Activated CD4-positive, alpha-beta T cell treated with anti-CD3 and anti-CD28 coated beads, Interleukin-2, Interleukin-6, amounts not matched to agents 100 ng/mL and 50 ng/mL, durations not matched to agents 16 hours and 8 hours (primary cell): ENCODE measurements at places on chromosomes 3 and 15.

DNA sequence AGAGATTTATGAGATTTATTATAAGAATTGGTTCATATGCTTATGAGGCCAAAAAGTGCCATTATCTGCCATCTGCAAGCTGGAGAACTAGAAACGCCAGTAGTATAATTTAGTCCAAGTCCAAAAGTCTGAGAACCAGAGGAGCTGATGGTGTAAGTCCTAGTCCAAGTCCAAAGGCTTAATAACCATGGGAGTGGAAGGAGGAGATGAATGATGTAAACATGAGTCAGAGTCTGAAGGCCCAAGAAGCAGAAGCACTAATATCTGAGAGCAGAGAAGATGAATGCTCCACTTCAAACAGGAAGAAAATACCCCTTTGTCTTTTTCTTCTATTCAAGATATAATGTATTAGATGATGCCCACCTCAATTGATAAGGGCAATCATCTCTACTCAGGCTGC is 185.7 kb downstream of the CGGBP1 start:
- no peak for DNase-seq

- no peak for DNase-seq
Measured at GRCh38 chr3:115397433-115397832, 225.9 kb upstream of the GAP43 start.

DNA sequence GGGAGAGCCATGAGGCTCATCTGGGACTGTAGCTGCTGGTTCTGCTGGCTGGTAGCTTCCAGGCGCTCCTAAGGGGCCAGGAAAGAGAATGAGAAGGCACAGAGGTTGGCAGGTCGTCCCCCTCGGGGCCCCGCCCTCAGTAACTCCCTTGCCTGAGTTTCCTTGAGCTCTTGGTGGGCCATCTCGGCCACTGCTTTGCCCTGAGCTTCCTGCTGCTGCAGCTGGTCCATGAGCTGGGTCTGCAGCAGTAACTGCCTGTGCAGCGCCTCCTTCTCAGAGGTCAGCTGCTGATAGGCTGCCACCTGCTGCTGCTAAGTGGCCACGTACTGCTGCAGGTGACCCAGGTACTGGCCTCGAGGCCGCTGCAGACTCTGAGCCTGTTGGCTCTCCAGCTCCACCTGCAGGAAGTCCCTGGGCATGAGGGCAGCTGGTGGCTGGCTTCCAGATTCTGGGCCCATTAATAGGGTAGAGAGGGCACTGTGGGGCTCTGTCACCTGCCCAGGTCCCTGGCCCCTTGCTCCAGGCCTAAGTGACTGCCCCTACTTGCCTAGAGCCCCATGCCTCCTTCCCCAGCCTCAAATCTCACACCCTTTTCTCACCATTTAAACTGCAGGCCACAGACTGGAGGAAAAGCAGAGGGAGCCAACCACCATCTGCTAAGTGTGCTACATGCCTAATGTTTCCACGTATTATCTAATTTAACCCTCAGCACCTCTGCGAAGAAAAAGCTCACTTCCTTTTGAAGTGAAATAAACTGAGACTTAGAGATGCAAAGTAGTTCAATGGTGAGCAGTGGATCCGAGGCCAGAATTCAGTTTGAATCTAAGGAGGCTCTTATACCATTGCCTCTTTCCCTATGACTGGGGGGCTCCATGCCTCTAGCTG is 10.8 kb upstream of the VPS33B start:
- DNase-seq: peak; percentile 68

DNA sequence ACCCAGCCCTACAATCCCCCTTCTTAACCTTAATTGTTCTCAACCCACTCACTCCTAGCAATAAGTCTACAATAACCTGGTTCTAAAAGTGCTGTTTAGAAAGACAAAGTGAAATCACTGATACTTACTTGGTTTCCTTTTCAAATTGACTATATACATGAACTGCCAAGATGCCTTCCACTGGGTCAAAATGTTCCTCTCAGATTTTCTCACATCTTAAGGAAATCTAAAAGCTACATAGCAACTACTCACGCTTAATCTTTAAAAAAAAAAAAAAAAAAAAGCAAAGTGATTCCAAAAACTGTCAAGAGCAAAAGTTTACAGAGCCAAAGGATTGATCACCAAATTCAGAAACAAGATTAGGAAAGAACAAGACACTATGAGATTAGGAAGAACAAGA is 68.7 kb upstream of the MAP4 start:
- peak; percentile 42 for DNase-seq

DNA sequence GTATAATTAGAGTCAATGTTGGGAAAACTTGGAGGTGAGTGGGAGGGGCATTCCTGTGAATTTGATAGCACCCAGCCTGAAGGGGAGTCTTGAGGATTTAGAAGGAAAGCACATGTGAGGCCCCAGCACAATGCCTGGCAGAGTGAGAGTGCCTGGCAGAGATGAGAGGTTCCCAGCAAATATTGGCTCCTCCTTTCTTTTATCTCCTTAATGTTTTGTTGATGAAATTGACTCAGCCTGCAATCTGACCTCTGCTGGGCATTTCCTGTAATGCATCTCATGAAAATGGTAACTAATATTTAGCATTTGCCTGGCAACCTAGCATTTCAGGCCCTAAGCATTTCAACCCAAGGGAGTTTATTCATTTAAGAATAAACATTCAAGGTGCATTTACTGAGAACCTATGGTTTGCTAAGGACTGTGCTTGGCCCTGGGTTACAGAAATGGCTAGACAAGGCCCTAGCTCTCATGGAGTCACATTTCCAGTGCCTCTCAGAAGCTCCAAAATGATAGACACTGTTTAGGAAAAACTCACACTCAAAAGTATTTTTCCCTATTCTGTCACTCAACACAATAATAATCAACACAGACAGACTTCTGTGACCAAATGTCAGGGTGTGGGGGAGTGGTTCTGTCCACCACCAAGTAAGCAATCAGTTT is 19.0 kb downstream of the PDHB start:
- peak; percentile 67 for DNase-seq

DNA sequence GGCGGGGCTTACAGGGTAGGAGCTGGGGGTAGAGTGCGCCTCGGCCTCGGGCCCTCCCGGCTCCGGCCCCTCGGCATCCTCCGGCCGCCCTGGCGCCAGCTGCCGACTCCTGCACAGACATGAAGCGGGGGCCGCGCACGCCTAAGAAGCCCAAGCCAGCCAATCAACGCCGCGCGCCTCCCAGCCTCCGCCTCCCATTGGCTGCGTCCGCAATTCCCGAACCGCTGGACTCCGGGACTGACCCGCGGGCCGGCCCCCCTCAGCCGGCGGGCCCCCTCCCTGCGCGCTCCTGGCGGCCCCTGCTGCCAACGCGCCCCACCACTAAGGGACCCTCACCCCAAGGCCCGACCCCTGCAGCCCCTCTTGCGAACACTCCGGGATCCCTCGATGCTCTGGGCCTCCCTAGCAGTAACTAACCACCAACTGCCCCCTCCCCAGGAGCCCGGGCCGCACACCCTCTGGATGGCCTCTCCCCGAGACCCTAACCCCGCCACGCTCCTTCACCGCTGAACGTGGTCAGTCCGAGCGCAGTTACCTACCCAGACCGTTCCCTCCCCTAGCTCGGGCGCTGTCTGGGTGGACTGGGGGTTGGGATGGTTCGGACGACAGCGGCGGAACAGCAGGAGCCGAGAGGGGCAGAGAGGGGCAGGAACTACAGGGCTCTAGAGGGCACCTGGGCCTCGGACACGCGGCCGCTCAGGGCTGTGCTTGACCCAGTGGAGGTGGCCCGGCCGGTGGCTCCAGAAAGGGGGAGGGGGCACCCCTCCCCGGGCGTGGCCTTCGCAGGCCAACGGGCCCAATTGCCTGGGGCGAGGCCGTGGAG is 5.0 kb downstream of the GATA2 start:
- DNase-seq: peak; percentile 45

GRCh38 chr15:98923171-98923570 is 84.4 kb downstream of the PGPEP1L start:
- DNase-seq: no peak

- no peak for DNase-seq
Measured at GRCh38 chr3:124529826-124530571, 200.3 kb upstream of the UMPS start.

- DNase-seq: no peak
Measured at GRCh38 chr3:158509891-158510290, 61.1 kb upstream of the MLF1 start.

GRCh38 chr3:180183346-180183745 is 146.6 kb upstream of the PEX5L start:
- no peak for DNase-seq

- no peak for DNase-seq
Measured at GRCh38 chr3:55622733-55623132, 135.6 kb upstream of the WNT5A start.

GRCh38 chr3:77935418-77935817 is 895.5 kb downstream of the ROBO2 start:
- DNase-seq: no peak

GRCh38 chr3:43054754-43055153 is 51.1 kb downstream of the POMGNT2 start:
- DNase-seq: no peak

- DNase-seq: no peak
Measured at GRCh38 chr3:127729556-127730056, 56.9 kb downstream of the ABTB1 start.

- DNase-seq: peak; percentile 92
Measured at GRCh38 chr15:94230883-94231722, at the start of gene MCTP2. Gene MCTP2, plus strand, starts transcription at chr15:94231561. Its CDS starts 66,705 bp downstream, at chr15:94298266.

DNA sequence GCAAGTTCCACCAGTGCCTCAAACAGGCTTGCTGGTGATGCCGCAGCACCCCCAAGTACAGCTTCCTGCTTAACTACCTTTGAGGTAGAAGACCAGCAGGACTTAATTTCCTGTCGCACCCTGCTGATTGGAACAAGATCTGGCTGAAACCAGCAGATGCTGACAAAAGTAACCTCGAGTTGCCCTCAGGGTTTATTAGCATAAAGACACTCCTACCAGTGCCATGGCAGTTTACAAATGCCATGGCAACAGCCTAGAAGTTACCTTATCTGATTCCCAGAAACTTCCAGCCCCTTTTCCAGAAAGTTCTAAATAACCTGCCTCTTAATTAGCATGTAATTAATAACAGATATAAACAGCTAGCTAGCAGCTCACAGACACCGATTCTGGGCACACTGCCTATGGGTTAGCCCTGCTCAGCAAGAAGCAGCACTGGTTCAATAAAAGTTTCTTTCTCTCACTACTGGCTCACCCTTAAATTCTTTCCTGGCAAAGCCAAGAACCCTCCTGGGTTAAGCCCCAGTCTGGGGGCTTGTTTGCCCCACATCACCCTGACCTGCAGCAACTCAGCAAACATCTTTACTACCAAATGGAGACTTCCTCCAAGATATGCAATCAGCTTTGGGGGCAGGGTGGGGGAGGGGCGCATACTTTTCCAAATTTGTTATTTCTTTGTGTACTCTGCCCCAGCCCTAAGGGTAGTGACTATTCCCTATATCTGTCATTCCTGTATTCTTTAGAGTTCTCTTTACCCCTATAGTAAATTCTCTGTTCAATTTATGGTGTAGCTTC is 54.2 kb downstream of the MAP4 start:
- peak; percentile 27 for DNase-seq

GRCh38 chr3:77514766-77515165 is 474.9 kb downstream of the ROBO2 start:
- no peak for DNase-seq

DNA sequence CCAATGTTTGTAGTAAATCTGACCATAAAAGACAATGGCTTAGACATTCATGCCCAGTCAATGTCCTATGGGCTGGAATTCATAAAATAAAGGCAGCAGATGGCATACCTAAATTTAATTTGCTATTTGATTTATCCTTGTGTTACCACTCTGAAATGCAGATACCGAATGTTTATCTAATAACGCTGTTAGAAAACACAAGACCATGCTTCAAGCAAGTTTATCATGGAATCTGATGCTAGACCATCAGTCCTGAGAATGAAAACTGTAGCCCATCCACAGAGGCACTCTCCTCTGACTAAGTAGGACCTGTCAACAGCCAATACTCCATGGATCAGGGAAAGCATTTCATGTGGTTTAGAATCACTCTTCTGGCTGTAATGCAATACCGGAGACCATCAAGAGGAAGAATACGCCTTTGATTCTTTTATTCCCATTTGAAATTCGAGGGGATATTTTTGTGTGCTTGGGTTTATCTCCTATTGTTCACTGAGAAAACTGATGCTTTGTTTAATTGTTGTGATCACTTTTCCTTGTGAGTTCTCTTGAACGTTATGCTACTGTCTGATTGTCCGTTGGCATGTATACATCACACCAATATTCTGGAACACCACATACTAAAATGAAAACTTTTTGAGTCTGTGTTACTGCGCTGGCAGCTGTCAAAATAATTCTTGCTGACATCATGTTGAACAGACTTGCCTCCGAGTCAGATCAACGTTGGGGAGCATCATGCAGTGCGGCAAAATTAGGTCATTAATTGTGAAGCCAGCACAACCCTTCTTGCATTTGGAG is 12.1 kb upstream of the CPB1 start:
- DNase-seq: no peak

- no peak for DNase-seq
Measured at GRCh38 chr3:94647131-94647530, 584.3 kb downstream of the NSUN3 start.

DNA sequence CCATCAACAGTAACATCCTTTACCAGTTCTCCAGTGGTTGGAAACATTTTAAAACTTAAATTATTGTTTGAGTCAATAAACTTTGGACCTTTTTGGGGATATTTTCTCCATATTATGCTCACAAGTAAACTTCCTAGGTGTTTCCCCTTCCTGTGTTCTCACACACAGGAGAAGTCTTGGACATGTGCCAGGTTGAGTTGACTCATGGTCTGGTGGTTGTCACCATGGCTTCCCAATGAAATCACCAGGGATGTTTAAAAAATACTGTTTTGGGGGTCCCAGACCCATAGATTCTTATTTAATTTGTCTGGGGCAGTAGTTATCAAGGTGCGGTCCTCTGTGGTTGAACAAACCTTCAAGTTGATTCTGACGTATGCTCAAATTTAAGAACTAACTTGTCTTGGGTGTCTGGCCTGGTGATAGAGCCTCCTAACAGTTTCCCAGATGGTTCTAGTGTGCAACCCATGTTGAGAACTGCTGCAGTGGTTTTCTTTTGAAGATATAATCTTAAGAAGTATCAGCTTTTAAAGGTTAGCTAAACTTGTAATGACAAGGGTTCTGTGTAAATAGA is 291.8 kb downstream of the EDEM1 start:
- DNase-seq: no peak

- DNase-seq: no peak
Measured at GRCh38 chr15:48871542-48871941, 6.4 kb upstream of the EID1 start.

DNA sequence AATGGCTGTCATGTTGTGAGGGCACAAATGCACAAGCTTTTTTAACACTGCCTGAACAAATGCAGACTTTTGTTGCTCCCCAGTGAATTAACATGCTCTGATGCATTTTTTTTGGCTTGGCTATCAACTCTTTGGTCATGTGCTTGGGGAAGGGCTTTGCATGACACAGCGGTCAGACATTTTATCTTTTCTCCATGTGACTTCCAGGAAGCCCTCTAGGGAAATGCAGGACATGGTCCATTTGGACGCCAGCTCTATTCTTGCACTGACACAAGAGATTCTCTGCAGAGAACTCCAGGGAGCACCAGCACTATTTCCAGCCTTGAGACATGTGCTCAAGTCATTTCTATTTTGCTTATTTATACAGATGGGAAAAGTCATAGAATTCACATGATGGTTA is 46.2 kb downstream of the NEK11 start:
- no peak for DNase-seq
